ENCODE measurements at places on chromosomes 3 and 15. TPM values are rescaled to one million over a fixed set of nuclear protein-coding genes. Genes with fewer than 3 reads are reported as not detected.
A peak's percentile ranks its signal among the peaks of the same experiment; 100 is the strongest.

GRCh38 chr3:19173945-19174344 is 25.6 kb downstream of the KCNH8 start:
- H3K27ac ChIP-seq = no peak overlapping the region
- H3K4me3 ChIP-seq = no peak overlapping the region
- H3K36me3 ChIP-seq = no peaks in the 10 kb centered on the region
- DNase-seq = no peak
- no peaks in the 10 kb centered on the region for H3K27me3 ChIP-seq

GRCh38 chr3:18445401-18446148 is 20.4 kb upstream of the SATB1 start:
- H3K27ac ChIP-seq = no peak overlapping the region
- H3K27me3 ChIP-seq = no peaks in the 10 kb centered on the region
- peak overlapping the region; percentile 75 for H3K4me3 ChIP-seq
- no peaks in the 10 kb centered on the region for H3K36me3 ChIP-seq
- no peak for DNase-seq

DNA sequence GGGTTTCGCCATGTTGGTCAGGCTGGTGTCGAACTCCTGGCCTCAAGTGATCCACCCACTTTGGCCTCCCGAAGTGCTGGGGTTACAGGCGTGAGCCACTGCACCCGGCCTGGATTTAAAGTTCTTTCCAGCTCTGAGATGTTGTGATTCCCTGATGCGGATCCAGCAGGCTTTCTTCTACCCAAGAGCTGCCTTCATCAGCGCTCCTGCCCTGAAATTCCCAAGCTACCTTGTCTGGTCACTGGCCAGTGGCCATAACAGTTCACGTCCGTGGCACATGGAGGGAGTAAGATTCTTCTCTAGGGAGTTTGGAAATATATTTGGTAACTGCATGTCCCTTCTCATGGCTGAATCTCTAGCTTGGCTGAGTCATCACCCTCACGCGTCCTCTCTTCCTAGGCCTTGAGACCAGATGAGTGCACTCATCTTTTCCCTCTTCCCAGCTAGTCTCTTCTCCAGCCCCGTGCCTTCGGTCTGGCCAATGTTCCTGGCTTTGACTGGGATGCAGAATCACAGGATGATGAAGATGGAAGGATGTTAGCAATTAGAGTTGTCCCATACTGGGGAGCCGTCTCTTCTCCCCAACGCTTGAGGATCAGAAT is 29.8 kb upstream of the APOD start:
- no peaks in the 10 kb centered on the region for H3K27me3 ChIP-seq
- H3K4me3 ChIP-seq = no peak overlapping the region
- no peak for DNase-seq
- no peaks in the 10 kb centered on the region for H3K4me1 ChIP-seq
- peak overlapping the region; percentile 88 for H3K27ac ChIP-seq
- no peaks in the 10 kb centered on the region for H3K36me3 ChIP-seq

- no peak for DNase-seq
- H3K36me3 ChIP-seq = no peaks in the 10 kb centered on the region
- H3K27me3 ChIP-seq = no peaks in the 10 kb centered on the region
- H3K4me3 ChIP-seq = no peak overlapping the region
Observed at GRCh38 chr3:11592445-11593298, 51.0 kb downstream of the VGLL4 start.

DNA sequence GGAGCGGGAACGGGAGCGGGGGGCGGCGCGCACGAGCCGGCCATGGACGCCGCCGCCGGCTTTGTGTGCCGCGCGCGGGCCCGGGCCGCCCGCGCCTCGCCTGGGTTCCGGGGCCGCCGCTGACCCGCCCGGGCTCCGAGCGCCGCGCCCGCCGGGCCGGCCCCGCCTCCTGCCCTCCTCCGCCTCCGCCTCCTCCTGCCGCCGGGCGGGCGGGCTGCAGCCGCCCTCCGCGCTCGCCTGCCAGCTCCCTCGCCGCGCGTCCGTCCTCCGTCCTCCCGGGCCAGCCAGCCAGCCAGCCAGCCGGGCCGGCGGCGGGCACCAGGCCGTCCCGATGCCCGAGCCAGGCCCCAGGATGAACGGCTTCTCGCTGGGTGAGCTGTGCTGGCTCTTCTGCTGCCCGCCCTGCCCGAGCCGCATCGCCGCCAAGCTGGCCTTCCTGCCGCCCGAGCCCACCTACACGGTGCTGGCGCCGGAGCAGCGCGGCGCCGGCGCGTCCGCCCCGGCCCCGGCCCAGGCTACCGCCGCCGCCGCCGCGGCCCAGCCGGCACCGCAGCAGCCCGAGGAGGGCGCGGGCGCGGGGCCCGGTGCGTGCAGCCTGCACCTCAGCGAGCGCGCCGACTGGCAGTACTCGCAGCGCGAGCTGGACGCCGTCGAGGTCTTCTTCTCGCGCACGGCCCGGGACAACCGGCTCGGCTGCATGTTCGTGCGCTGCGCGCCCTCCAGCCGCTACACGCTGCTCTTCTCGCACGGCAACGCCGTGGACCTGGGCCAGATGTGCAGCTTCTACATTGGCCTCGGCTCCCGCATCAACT is at the start of gene ABHD17C:
Gene ABHD17C, plus strand, starts transcription at position 212 of the 812 bp plus-strand sequence. Its CDS starts 120 bp downstream, at position 332.
- DNase-seq = peak; percentile 61
- H3K27me3 ChIP-seq = no peaks in the 10 kb centered on the region
- peak within 1 kb of the TSS; percentile 89 for H3K4me3 ChIP-seq

GRCh38 chr3:48518638-48519276 is 14.8 kb upstream of the SHISA5 start:
- H3K27me3 ChIP-seq = no peaks in the 10 kb centered on the region
- DNase-seq = no peak
- no peaks in the 10 kb centered on the region for H3K4me1 ChIP-seq
- H3K36me3 ChIP-seq = no peaks in the 10 kb centered on the region
- no peak overlapping the region for H3K27ac ChIP-seq

DNA sequence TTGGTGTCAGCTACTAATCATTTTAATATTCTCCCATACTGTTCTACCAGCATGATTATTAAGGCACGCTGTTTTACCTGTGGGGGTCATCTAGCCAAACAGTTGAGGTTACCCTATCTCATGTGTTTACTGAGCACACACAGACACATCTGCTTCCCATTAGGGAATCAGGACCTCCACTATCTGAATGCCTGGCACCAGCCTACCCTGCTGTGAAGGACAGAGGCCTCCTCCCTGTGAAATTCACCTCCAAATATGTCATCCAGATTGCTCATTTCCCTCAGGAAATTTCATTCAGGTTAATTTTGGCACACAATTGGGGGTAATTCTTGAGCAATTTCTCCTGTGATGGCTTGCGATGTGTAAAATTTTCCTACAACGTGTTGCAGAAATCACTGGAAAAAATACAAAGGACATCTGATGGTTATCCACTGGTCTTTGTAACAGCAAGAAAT is 155.6 kb upstream of the NR2E3 start:
- peak overlapping the region; percentile 64 for H3K27ac ChIP-seq
- H3K4me3 ChIP-seq = no peak overlapping the region
- H3K4me1 ChIP-seq = no peaks in the 10 kb centered on the region
- no peaks in the 10 kb centered on the region for H3K27me3 ChIP-seq
- no peak for DNase-seq

DNA sequence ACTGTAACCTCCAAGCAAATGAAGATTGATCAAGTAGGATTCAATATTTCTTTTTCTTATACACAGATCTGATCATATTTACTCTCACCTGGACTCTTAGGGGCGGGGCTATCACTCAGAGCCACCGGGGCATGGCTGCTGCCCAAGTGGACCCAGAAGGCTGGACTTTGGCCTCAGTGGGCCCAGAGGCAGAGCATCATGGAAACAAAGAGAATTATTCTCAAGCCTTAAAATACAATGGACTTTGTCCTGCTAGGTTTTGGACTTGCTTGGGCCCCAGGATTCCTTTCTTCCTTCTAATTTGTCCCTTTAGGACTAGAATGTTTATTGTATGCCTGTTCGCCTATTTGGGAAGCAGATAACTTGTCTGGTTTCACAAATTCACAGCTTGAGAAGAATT is 85.1 kb downstream of the SUCLG2 start:
- no peaks in the 10 kb centered on the region for H3K36me3 ChIP-seq
- H3K4me1 ChIP-seq = no peaks in the 10 kb centered on the region
- H3K27ac ChIP-seq = no peak overlapping the region
- H3K27me3 ChIP-seq = no peaks in the 10 kb centered on the region

DNA sequence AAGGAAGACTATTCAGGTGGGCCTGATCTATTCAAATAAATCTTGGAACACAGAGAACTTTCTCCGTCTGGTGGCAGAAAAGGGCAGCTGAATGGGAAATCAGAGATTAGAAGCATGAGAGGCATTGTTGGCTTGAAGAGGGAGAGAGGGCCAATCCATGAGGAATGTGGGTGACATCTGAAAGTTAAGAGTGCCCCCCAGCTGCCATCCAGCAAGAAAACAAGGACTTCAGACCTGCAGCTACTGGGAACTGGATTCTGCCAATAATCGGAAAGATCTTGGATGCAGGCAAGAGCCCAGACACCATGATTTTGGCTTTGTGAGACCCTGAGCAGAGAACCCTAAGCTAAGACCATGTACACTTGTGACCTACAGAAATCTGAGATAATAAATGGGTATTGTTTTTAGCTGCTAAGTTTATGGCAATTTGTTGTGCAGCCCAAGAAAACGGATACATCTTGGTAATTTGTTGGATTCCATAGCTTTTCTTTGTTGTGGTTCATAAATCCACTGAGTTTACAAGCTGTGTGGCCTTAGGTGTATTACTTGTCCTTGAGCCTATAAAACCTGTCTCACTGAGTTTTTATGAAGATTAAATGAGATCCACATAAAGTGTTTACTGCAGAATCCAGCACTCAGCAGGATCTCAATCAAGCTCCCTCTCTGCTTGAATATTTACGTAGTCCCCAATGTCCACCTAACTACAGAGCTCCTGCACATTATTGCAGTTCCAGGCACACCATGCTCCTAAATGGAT is 82.1 kb upstream of the PRTG start:
- no peaks in the 10 kb centered on the region for H3K27me3 ChIP-seq
- H3K4me1 ChIP-seq = no peaks in the 10 kb centered on the region
- H3K27ac ChIP-seq = no peak overlapping the region
- DNase-seq = no peak

GRCh38 chr3:72860053-72860452 is 11.8 kb upstream of the SHQ1 start:
- H3K36me3 ChIP-seq = no peaks in the 10 kb centered on the region
- no peak overlapping the region for H3K27ac ChIP-seq
- H3K27me3 ChIP-seq = no peaks in the 10 kb centered on the region
- no peaks in the 10 kb centered on the region for H3K4me1 ChIP-seq
- no peak for DNase-seq
- H3K4me3 ChIP-seq = no peak overlapping the region

DNA sequence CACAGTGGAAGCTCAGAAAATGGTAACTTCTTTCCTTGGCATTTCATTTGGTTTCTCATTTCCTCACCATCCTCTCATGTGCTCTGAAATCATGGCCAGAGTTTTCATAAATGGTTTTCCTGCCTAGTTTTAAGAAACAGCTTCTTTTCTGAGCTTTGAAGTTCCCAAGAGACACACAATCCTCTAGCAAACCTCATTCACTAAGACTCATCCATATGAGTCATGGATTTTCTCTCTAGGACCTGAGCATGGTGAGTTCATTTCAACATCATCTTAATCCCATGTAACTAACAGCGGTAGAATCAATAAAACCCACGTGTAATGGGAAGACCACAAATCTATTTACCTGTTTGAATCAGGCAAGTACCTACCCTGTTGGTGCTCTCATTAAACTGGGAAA is 274.5 kb upstream of the LRTM1 start:
- DNase-seq = no peak
- no peaks in the 10 kb centered on the region for H3K4me1 ChIP-seq
- no peaks in the 10 kb centered on the region for H3K36me3 ChIP-seq

DNA sequence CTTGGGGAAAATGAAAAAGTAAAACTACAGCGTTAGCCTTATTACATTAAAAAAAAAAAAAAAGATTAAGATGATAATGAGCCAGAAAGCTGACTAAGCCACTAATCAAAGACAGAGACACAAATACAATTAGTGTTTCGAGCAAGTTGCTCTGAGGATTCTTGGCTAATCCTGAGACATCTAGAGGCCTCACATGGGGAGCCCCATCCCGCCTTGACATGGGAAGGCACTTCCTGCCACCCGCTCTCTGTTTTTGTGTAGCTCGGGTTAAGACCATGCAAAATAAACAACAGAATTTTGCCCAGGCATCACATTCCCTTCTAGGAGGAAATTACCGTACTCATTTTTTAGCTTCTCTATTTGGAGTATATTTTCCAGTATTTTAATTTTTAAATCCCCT is 15.3 kb downstream of the HESX1 start:
- no peaks in the 10 kb centered on the region for H3K27me3 ChIP-seq
- no peaks in the 10 kb centered on the region for H3K4me1 ChIP-seq
- no peak overlapping the region for H3K4me3 ChIP-seq
- DNase-seq = no peak

DNA sequence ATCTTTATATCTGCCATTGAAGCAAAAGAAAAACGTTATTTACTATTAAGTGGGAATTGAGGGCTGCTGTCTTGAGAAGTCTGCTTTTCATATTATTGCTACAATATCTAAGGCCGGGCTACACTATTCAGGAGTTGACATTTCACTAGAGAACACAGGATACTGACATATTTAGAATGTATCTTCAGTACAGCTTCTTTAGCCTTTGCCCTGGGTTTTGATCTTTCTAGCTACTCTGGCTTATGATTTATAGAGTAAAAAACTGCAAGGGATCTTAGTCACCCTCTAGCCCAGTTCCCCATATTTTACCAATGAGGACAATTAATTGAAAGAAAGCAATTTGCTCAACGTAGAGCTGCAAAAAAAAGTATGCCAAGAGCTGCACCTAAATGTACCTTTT is 307.4 kb upstream of the DPPA4 start:
- H3K27ac ChIP-seq = no peak overlapping the region
- H3K4me1 ChIP-seq = no peaks in the 10 kb centered on the region
- H3K36me3 ChIP-seq = no peaks in the 10 kb centered on the region
- H3K4me3 ChIP-seq = no peak overlapping the region
- H3K27me3 ChIP-seq = no peaks in the 10 kb centered on the region

GRCh38 chr15:91380114-91380513 is 280.1 kb downstream of the SV2B start:
- no peaks in the 10 kb centered on the region for H3K4me1 ChIP-seq
- DNase-seq = no peak
- no peaks in the 10 kb centered on the region for H3K36me3 ChIP-seq
- H3K27me3 ChIP-seq = no peaks in the 10 kb centered on the region
- H3K4me3 ChIP-seq = no peak overlapping the region
- H3K27ac ChIP-seq = no peak overlapping the region

- no peak overlapping the region for H3K4me3 ChIP-seq
- H3K27me3 ChIP-seq = no peaks in the 10 kb centered on the region
- no peaks in the 10 kb centered on the region for H3K36me3 ChIP-seq
- no peak overlapping the region for H3K27ac ChIP-seq
Observed at GRCh38 chr15:65982627-65983322, 113.5 kb downstream of the RAB11A start.

GRCh38 chr3:13700889-13701288 is 152.0 kb downstream of the FBLN2 start:
- no peaks in the 10 kb centered on the region for H3K4me1 ChIP-seq
- H3K27ac ChIP-seq = no peak overlapping the region
- no peaks in the 10 kb centered on the region for H3K36me3 ChIP-seq

Gene NEO1
- total RNA-seq = 27.5 TPM

- no peaks in the 10 kb centered on the region for H3K27me3 ChIP-seq
- no peak overlapping the region for H3K4me3 ChIP-seq
- H3K27ac ChIP-seq = no peak overlapping the region
- no peaks in the 10 kb centered on the region for H3K36me3 ChIP-seq
Observed at GRCh38 chr3:11547498-11547897, 96.2 kb downstream of the VGLL4 start.

Gene TMEM87A
- 57.9 TPM for total RNA-seq

- H3K4me3 ChIP-seq = no peak overlapping the region
- no peaks in the 10 kb centered on the region for H3K36me3 ChIP-seq
- H3K27ac ChIP-seq = no peak overlapping the region
- peaks cover 6% of the 10 kb centered on the region for H3K4me1 ChIP-seq
- no peaks in the 10 kb centered on the region for H3K27me3 ChIP-seq
Observed at GRCh38 chr3:59817511-59817910, 767.7 kb upstream of the CFAP20DC start.

Data from breast epithelium (tissue), 4 donors.